ENCODE measurements at places on chromosomes 13 and 19.

GRCh38 chr13:45838171-45838745 lies 13.3 kb downstream of the SIAH3 start:
- no peak for DNase-seq

GRCh38 chr19:32138416-32138815 lies 207.0 kb upstream of the ZNF507 start:
- DNase-seq: no peak

- DNase-seq: peak; percentile 94
Observed at GRCh38 chr13:30114571-30115256, 192.6 kb downstream of the KATNAL1 start.

DNA sequence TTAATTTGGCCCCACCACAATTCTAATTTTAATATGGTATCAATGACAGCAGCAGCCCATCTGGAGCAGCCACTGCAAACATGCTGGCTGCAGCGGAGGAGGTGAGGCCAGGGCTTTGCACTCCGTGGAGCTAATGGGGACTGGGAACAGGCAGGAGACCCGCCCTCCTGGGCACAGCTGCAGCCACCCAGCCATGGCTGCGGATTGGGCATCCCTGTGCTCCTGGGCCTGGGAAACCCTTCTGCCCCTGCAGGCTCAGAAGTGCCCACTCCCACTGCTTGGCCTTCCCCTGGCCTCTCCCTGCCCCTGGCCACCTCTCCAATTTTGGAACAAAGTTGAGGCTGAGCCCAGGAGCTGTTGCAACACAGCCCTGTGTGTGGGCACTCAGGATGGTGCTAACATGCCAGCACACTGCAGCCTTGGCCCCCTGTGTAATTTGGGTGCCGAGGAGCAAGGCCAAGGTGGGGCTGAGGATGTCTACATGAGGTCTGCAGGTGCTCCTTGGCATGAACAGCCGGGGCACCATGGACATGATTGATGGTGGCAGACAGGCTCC lies 123.6 kb downstream of the PCDH9 start:
- DNase-seq: no peak

DNA sequence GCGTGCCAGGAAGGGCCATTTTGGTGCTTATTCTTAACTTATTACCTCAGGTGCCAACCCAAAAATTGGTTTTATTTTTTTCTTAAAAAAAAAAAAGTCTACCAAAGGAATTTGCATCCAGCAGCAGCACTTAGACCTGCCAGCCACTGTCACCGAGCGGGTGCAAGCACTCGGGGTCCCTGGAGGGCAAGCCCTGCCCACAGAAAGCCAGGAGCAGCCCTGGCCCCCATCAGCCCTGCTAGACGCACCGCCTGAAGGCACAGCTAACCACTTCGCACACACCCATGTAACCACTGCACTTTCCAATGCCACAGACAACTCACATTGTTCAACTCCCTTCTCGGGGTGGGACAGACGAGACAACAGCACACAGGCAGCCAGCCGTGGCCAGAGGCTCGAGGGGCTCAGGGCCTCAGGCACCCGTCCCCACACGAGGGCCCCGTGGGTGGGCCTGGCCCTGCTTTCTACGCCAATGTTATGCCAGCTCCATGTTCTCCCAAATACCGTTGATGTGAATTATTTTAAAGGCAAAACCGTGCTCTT lies 49.3 kb downstream of the RAB20 start:
- DNase-seq: no peak

DNA sequence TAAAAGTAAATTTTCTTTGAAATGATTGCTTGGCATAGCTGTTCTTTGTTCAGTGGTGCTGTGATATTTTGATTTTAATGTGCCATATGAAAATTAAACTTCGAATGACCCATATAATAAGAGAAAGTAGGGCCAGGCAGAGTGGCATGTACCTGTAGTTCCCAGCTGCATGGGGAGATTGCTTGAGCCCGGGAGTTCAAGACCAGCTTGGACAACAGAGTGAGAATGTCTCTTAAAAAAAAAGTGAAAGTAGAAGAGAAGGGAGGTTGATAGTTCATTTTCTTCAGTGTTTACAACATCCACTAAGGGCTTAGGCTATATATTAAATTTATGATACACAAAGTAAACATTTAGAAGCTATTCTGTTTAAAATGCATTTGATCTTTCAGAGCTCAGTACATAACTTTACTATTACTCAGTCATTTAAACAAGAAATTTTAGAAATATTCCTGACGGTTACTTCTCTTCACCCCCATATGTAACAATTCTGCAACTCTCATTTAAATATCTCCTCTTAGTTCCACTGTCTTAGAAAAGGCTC lies 17.2 kb upstream of the RFC3 start:
- no peak for DNase-seq

DNA sequence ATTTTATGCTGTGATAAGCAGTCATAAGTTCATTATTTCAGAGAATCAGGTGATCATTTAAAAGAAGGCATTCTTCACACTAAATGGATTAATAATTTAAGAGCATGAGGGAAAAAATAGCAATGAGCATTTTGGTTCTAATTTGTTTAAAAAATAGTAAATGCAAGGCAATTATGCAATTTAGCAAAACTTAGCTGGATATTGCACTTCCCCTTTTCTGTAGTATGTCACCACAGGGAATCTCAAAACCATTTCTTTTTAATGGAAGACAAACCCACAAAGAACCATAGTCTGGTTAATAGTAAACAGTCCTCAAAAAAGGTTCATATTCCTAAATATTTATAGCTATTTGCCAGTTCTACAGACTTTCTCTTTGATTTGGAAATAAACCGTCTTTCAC lies 30.2 kb downstream of the COG6 start:
- DNase-seq: no peak

DNA sequence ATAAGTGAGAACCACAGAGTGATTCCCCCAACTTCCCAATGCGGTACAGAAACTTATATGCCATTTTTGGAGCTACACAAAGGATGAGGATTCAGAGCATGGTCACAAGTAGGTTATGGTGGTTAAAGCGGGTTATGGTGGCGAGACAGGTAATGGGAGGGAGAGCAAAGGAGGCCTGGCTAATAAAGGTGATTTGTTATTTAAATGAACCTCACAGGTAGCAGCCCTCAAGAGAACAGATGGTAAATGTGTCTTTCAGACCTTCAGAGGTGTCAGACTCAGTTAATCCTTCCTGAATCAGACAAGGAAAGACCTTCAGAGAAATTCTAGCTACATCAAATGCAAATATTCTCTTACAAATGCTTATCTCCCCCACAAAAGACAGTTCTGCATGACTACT lies 1971.4 kb downstream of the OLFM4 start:
- no peak for DNase-seq

- DNase-seq: no peak
Observed at GRCh38 chr19:47143322-47144073, 12.9 kb downstream of the SAE1 start.

DNA sequence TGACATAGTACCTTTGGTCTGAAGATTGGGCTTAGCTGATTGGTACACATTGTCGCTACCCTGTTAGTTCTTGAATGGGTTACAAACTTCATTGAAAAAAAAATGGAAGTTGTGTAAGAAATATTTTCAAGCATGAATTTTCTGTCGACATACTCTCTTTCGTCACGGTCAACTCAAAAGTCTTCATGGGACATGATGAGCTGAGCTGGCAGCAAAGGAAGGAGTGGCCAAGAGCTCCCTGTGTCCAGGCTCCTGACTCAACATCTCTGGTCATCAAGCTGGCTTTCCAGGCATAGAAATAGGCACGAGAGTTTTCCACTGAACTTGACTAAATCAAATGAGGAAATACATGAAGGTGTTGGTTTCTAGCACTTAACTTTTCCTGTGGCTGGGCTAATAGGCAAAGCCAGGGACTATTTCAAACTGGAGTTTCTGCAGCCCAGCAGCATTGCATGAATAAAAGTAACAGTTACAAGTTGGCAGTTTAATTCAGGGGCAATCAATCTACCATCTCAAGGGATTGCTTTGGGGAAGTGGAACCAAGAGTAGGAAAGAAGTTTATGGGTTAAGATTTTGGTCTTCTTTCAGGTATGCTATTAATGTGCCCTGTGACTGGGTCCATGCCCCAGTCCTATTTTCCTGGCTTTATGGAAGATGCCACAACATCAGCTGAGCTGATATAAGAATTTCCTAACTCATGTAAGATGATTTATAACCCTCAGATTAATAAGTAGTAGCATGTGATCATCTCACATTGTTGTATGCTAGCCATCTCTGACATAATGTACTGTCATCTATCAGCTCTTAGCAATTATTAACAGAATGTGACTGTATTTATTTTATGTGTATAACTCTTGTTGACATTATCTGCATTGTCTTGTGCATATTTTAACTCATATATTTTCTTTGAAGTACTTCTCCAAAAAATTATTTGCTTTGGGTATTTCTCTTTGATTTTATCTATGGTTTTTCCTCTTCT lies 385.8 kb downstream of the DLEU7 start:
- DNase-seq: no peak

DNA sequence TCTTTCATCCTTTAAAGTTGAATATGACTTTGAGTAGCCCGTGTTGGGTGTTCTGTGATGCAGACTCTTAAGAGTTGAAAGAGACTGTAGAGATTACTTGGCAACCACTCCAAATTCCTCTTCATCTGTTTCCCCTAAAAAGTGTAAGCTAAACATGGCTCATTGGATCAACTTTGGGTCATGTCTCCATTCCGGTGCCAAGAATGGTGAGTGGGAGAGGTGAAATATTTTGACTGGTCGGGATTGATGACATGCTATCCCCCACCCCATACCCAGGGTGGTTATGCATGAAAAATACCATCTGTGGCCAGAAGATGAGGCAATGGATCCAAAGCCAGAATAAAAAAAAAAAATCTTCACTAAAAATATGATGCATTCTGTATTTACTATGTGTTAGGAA lies 281.3 kb upstream of the SOX21 start:
- DNase-seq: no peak

- DNase-seq: no peak
Observed at GRCh38 chr19:16920816-16921529, 32.2 kb downstream of the F2RL3 start.

- no peak for DNase-seq
Observed at GRCh38 chr13:77267362-77267761, 59.5 kb downstream of the MYCBP2 start.

DNA sequence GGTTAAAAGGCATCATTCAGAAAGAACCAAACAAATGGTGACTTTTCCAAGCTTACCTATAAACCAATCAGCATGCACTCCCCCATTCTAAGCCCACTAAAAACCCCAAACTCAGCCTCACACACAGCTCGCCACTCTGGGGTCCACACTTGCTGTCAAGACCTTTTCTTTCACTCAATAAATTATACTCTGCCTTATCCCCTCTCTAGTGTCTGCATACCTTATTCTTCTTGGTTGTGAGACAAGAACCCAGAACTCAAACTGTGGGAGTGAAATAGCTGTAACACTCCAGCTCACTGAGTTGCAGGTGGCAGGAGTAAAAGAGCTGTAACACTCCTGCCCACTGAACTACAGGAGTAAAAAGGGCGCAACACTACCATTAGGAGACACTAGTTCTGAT lies 559.0 kb downstream of the TBC1D4 start:
- DNase-seq: no peak

- DNase-seq: no peak
Observed at GRCh38 chr19:45114116-45114515, 21.1 kb downstream of the PPP1R37 start.

- DNase-seq: no peak
Observed at GRCh38 chr13:39618561-39618960, 15.6 kb upstream of the LHFPL6 start.

Data from stimulated activated CD4-positive, alpha-beta T cell treated with anti-CD3 and anti-CD28 coated beads, Interleukin-1b, Interleukin-23, amount 100 ng/mL, for 1 hour (primary cell).